ENCODE measurements at places on chromosomes 3 and 15.

DNA sequence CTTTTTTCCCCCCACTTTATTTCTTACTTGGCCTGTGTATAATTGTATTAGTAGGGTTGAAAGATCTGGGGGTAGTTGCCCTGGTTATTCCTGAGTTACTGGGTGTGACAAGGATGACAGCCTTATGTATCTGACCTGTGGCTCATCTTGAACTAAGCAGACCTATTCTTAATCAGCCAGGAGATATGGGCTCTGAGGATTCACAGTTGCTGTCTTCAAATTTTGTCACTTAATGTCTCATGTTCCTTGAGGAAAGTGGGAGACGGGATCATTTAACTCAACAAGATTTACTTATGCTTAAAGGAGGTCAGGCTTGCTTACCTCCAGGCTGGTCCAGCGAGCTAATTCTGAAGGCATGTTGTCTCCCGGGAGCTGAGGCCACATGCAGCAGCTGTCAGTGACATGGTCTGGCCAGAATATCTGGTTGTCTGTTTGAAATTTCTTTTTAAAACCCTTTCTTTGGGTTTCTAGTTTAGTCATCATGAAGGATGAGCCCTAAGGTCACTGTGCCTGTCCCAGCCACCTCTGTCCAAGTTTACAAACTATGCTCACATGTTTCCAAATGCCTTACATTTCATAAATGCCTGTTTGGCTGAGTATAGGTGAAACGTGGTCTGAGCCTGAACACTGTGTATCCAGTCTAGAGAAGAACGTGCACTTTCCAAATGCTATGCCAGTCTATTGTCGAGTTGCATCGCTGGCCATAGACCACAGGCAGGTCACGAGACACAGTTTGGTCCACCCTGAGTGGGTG, 26.8 kb downstream of the LRTM1 start:
- no peak for DNase-seq

- no peak for DNase-seq
Measured at GRCh38 chr3:52233968-52234367, 5.0 kb downstream of the TWF2 start.

GRCh38 chr15:86373147-86373546, 293.5 kb downstream of the AGBL1 start:
- no peak for DNase-seq

DNA sequence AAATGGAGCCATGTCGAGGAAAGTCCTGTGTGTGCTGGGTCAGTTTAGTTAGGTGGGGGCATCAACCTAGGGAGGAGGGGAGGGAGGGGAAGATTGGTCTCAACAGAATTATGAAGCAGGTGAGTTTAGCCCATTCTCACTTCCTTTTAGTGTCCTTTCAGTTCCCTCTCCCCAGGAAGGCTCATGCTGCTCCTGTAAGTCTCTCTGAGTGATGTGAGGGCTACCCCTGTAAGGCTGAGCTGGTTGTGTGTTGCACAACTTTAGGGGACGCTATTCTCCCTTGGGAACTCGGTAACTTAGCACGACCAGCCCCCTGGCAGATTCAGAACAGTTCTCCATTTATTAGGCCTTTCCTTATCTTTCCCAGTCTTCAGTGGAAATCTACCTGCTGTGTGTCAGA, 21.2 kb downstream of the IL5RA start:
- no peak for DNase-seq

- DNase-seq = no peak
Measured at GRCh38 chr3:9135930-9136525, 113.4 kb downstream of the SRGAP3 start.
